ENCODE measurements at places on chromosomes 16 and 17.

DNA sequence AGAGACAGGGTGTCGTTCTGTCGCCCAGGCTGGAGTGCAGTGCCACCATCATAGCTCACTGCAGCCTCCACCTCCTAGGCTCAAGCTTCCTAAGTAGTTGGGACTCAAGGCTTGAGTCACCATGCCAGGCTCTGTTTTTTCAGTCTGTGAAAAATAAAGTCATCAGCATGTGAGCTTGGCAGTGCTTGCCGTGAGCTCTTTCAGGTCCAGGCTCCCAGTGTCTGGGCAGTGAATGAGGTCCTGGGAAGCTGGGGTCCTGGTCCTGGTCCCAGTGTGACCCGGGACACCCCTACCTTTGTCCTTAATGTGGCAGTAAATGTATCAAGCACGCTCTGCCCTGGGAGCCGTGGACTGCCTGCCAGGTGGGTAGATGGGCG lies 22.9 kb upstream of the RPL13 start:
- DNase-seq, result no peak

DNA sequence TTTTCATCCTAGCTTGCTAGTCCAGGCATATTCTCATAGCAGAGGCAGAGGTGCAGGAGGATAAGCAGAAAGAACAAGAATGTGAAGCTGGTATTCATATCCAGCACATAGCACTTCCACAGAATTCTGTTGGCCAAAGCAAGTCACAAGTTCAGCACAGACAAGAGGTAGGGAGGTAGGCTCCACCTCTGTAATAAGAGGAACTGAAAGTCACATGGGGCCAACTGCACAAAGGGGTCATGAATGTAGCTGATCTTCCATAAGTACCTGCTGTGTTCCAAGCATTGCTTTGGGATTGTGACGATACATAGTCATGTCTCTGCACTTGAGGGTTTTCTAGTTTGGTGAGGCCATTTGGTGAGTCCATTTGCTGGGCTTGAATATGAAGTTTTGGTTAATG lies 110.8 kb upstream of the MPHOSPH6 start:
- no peak for DNase-seq

- DNase-seq, result no peak
These were observed 28.1 kb downstream of the OGFOD1 start for GRCh38 chr16:56479469-56479868.

- no peak for DNase-seq
These were observed 67.9 kb downstream of the RAI1 start for GRCh38 chr17:17749025-17749772.

DNA sequence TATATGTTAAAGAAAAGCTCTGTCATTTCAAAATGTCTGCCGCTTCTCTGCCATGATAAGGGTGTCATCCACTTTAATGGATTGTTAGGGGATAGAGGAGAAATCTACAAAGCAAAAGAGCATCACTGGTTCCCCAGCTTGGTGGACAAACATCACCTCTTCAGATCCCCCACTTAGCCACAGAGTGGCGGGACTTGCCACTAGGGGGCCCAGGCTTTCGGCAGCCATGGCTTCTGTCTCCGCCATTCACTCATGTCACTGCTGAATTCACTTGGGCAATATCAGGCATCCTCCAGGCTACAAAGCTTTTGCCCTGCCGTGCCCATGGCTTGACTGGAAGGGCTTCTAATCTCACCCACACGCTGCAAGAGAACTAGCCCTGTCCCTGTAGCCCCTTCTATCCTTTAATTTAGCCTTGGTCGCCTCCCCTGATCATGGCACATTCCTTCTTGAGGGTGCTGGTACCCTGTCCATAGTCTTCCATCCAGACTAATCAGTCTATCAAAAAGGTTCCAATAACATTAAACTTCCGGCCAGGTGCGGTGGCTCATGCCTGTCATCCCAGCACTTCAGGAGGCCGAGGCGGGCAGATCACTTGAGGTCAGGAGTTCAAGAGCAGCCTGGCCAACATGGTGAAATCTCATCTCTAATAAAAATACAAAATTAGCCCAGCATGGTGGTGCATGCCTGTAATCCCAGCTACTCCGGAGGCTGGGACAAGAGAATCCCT lies 34.7 kb downstream of the SBK1 start:
- peak; percentile 50 for DNase-seq

DNA sequence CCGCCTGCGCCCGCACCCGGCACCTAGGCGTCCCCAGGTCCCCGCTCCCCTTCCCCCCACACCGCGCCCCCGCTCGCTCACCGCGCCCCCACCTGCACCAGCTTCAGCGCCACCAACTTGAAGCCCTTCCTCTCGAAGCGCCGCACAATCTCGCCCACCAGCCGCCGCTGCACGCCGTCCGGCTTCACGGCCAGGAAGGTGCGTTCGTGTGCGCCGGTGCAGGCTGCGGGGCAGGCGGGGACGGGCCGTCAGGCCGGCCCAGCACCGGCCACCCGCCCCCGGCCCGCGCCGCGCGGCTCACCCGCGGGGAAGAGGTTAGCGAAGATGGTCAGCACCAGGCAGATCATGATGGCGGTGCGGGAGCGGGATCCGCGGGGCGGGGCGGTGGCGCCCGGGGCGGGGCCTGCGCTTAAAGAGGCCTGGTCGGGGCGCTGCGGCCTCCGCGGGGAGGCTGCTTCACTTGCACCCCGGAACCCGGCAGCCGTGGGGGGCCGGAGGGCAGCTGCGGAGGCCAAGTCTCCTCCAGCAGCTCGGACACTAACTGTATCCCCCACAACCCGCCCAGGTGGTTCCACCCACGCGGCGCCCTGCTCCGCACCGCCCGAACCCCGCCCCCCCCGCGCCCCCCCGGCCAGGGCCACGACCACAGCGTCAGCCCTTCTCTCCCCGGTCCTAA lies at the start of gene NME3:
Gene NME3, minus strand, starts transcription at position 356 of the 676 bp plus-strand sequence. Its CDS starts 9 bp downstream, at position 347.
- DNase-seq, result peak; percentile 64

DNA sequence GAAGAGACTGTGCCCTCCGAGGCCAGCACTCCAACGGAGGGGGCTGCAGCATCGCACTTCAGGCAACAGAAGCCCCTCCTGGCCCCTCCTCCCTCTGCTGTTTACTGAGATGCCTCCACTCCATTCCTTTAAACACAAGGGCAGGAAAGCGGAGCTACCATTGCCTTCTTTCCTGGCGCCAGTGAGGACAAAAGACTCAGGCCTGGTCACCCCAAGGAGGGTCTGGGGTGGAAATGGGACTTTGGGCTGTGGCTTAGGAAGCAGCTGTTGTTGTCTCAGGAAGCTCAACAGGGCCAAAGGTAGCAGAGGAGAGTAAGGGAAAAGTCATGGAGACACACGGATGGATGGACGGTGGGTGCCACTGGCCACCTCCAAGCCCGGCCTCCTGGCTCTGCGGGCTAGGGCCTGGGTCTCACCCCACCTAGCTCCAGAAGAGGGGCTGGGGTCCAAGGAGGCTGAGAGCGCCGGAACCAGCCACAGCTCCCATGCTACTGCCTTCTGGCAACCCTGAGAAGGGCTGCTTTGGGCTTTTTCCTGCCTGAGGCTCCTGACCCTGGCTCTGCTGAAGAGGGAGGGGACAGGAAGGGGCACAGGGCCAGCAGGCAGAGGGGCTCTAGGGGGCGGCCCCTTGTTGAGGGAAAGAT lies 11.1 kb downstream of the CD300LG start:
- no peak for DNase-seq

GRCh38 chr17:16974569-16975276 lies 2.8 kb upstream of the TNFRSF13B start:
- no peak for DNase-seq

DNA sequence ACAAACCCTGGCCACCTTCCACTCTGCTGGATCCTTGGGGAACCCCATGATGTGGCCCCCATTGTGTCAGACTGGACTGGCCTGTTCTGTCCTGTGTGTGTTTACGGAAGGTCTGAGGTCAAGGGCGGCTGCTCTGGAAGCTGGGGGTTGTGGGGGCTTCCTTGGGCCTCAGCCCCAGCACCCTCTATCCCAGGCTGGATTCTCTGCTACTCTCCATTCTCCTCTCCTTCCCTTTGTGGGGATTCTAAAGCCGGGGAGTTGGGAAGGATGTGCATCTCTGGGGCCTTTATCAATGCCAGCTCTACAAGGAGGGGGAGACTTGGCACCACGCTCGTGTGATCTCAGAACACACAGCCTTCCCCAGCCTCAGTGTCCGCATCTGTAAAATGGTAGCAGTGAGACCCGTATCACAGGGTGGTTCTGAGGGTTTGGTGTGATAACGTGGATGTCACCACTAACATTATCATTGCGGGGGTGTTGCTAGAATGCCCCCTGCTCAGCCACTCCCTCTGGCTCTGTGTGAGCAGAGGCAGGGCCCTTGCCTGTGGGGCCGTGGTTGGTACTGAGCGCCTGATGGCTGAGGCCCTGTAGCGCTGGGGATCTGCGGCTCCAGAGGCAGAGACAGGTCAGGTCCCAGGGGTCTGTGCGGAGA lies 18.1 kb downstream of the ADGRG1 start:
- DNase-seq, result no peak

DNA sequence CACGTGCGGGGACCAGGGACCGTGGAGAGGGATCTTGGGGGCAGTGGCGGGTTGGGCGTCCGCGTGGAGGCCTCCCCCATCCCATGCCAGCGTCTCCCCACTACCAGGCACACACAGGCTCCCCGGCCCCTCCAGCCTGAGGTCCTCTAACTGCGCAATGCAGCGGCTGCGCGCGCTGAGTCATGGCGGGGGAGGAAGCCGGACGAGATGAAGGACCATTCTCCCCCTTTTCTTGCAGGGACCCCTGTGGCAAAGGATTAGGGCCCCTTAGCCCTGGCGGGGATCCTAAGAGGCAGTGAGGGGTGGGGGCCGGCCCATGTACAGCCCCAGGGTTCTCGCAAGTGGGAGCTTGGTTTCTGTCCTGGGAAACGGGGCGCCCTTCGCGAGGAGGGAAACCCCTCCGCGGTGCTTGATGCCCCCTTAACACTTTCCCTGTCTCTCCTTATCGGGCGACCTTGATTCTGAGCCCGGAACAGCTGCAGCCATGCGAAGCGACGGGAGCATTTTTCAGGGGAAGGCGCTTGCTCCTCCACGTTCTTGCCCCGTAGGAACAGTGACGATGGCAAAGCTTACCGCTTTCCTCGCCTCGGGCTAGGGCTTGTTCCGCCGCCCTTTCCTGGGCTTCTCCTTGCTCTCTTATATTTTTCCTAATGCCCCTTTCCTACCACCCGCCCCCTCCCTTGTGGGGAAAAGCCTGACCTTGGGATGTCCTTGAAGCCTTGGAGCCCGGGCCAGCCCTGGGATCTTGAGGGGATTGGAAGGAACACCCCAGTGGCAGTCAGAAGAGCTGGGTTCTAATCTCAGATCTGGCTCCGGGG lies 592 bp downstream of the ALDOA start:
- no peak for DNase-seq

- DNase-seq, result no peak
These were observed 3.2 kb downstream of the CSF3 start for GRCh38 chr17:40018211-40019121.

- DNase-seq, result no peak
These were observed 6.4 kb downstream of the ST6GALNAC2 start for GRCh38 chr17:76579281-76579680.

All from activated T-helper 1 cell treated with Interleukin-2 at 50 U/mL for 16 hours (primary cell).